ENCODE measurements at places on chromosomes 16 and 17.

DNA sequence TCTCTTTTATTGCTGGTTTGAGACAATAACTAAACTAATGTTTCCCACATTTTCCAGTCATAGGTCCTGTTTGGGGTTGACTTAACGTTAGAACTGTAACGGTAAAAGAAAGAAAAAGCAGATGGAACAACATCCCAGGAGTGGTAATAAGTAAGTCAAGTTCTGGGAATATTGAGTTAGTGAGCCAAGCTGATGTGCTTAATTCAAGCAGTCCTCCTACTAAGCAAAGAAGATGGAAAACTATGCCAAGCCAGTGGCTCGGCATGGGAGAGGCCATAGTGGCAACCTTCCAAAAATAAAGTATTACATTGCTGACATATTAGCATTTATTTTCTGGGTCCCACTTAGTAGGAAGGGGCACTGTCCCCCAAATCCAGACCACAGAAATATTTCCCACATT lies 161.7 kb upstream of the CDH5 start:
- DNase-seq, result no peak

DNA sequence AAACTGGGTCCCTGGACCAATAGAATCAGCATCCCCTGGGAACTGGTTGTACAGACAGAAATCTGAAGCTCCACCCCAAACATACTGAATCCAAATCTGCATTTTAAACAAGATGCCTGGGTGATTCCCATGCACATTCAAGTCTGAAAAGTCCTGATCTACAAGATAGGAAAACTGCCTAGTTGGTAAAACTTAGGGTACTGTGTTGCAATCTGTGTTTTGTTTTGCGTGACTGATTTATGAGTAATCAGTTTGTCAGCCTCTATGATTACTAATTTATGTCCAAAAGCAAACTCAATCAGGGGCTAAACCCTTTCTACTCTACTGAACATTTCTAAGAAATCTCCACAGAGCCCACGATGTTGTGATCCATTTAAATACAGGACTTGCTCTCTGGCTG lies 103.8 kb downstream of the YPEL2 start:
- DNase-seq, result no peak

- DNase-seq, result no peak
Observed at GRCh38 chr17:250487-251300, 69.2 kb upstream of the DOC2B start.

- DNase-seq, result no peak
Observed at GRCh38 chr17:32288615-32289014, 23.0 kb downstream of the RHBDL3 start.

DNA sequence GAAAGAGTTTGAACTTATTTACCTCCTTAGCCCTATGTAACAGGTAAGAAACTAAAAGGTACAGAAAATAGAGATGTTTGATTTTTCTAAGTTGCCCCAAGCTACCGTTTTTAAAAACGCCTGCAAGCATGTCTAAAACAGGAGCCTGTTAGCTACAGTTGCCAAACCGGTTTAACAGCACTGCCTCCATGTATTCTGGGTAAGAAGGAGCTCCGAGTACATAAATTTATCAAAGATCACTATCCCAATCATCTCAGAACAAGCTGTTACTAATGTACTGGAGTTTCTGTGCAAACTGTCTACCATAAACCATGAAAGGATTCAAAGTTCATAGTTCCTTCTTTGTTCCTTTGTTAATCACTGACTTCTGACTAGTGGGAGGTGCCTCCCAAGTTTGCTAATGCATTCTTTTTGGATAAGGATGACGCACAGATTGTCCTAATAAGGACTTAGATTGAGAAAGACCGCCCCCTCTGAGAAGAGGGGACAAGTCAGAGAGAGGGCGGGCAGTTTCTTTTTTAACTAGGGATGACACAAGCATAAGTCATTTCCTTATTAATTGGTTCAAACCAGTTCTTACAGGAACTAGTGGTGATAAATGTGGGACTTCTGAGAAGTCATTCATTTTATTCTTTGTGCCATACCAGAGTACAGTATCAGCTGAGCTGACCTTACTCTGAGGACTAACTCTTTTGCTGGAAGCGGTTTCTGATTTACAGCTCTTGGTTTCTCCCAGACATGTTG lies 55.3 kb downstream of the TUBD1 start:
- peak; percentile 99 for DNase-seq

GRCh38 chr17:52789829-52790228 lies 631.3 kb upstream of the CA10 start:
- DNase-seq, result no peak

GRCh38 chr16:55597928-55598327 lies 31.4 kb downstream of the CAPNS2 start:
- DNase-seq, result no peak

DNA sequence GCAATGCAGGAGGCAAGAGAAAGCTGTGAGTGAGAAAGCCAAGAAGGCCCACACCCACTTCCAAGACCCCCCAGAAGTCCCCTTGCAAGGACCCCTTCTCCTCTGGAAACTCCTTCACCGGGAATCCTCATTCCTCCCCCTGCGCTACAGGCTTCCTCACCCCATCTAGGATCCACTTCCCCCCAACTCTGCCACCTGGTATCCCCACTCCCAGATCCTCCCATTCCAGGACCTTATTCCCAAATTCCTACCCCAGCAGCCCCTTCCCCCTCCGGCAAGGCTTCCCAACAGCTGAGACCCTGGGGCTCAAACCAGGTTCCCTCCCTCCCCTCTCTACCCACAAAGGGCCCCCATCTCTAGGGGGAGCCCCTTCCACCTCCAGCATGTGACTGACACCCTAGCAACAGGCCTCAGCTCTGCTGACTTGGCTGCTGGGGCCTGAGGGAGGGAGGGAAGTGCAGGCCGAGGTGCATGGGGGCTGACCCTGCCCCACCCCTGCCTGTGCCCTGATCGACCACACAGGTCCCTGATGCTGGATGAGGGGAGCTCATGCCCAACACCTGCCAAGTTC lies 2.1 kb downstream of the HSF4 start:
- no peak for DNase-seq

- no peak for DNase-seq
Observed at GRCh38 chr17:79824234-79824633, 15.0 kb downstream of the CBX4 start.

DNA sequence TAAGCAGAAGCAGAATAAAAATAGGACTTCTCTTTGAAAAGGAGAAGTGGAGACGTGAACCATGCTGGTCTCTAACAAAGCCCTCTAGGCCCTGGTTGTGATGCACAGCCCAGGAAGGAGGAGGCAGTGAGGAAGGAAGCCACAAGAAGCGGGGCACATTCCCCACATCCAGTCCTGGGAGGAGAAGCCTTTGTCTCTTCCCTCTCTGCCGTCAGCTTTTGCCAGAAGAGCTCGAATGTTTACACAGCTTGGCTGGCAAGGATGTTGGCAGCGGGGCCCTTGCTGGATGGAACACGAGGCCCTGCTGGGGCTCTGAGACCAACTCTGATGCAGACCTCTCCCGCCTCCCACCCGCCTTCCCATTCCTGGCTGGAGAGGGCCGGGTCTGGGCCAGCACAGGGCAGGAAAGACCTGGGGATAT lies 91.3 kb downstream of the MAF start:
- no peak for DNase-seq

- DNase-seq, result no peak
Observed at GRCh38 chr16:80100846-80101451, 439.8 kb upstream of the DYNLRB2 start.

DNA sequence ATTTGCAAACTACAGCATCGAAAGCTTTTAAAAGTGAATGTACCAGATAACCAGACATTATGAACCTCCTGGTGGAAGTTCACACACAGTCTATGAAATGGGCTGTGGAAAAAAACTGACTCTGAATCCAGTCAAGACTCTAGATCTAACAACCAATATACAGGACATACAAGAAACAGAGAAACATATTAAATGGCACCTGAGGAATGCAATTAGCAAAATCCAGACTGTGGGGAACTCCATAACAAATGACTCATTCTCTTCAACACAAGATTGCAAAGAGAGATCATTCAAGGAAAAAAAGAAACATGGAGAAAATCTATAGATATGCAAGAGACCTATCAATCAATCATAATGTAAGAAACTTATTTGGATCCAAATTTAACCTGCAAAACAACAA lies 119.0 kb downstream of the MYO1D start:
- no peak for DNase-seq

GRCh38 chr16:1979271-1980029 lies 1.8 kb downstream of the NOXO1 start:
- DNase-seq, result no peak

DNA sequence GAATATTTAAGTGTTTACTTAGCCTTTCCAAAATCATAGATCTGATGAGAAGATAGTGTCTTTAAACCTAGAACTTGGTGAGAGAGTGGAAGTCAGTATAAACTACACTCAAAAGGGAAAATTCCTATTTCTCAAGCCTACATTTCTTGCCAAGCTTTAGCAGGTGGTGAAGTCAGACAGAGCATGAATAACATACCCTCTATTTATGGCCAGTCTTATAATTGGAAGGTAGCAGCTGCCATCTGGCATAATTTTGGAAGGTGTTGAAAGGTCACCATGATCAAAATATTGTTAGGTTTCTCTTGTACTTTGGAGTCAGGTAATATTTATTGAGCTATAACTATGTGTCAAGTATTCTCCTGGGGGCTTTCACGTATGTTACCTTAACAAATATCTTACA lies 729.3 kb upstream of the KIF2B start:
- DNase-seq, result no peak

DNA sequence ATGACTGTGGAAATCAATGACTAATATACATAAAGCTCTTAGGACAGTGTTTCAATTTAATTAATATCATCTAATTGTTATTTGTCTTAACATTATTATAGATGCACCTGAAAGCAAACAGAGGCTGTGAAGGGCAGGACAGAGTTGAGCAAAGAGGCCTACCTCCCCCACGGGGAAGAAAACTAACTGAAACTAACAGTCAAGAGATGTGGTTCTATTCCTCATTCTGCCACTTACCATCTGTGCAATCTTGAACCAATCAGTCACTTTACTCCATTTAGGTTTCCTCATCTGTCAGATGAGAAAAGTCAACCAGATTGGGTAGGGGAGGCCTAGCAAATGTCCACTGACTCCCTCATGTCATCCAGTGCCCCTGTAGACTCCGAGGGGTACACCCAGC lies 59.1 kb downstream of the C17orf67 start:
- DNase-seq, result no peak

DNA sequence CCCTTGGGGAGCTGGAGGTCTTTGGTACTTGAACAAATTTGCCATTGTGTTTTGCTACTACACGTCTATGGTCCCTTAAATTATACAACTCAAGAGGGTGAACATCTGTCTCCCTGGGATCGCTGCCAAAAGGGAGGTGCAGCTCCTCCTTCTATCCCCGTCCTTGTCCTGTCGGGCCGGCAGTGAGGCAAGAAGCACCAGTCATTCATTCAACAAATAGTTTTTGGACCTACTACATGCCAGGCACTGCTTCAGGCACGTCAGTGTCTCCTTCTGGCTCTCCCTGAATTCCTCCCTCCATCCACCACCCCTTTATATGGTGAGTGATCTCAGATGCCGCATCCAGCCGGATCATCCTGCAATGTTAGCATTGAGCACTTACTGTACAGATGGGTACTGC lies 2.2 kb upstream of the RPL38 start:
- peak; percentile 57 for DNase-seq

- DNase-seq, result no peak
Observed at GRCh38 chr16:88634994-88635670, 3.2 kb upstream of the IL17C start.

GRCh38 chr16:81175325-81175891 lies 63.1 kb upstream of the BCO1 start:
- DNase-seq, result peak; percentile 32

GRCh38 chr17:79002796-79003593 lies 6.6 kb downstream of the CANT1 start:
- no peak for DNase-seq

GRCh38 chr17:63790057-63790456 lies 16.1 kb downstream of the DDX42 start:
- DNase-seq, result no peak

GRCh38 chr16:83967091-83967490 lies 953 bp upstream of the NECAB2 start:
- DNase-seq, result no peak

DNA sequence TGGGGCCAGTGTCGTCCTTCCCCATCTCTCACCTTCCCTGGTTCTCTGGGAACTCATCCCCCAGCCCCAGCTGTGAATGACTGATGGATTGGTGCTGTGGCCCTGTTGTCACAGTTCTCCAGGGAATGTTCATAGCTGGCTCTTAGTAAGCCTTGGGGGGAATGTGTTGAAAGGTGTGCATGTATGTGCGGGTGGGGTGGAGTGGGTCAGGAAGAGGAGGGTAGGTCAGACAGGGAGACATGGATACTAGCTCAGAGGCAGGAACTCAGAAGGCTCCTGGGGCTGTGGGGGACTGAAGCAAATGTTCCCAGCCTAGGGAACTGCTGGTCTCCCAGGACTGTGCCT lies 4.3 kb downstream of the DLX4 start:
- DNase-seq, result no peak

- no peak for DNase-seq
Observed at GRCh38 chr17:37299257-37299980, 76.4 kb upstream of the C17orf78 start.

GRCh38 chr17:1899403-1900000 lies 69.7 kb downstream of the RPA1 start:
- DNase-seq, result no peak

GRCh38 chr17:65684631-65685030 lies 123.2 kb upstream of the AXIN2 start:
- DNase-seq, result no peak

DNA sequence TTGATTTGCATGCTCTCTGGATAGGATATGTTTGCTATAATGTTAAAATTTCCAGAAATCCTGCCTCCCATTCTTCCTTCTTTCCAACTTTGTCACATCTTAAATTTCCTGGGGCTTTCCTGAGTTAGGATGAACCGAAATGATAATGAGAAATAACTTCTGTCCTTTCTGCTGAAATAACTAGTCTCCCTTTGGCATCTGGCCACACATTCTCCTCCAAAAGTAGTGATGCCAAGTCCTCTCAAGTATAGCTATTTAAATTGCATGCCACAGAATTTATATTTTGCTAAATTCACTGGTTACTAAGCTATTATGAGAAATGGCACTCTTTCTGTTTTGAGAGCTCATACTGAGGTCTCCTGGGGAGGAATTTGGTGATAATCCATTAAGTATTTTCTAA lies 30.6 kb downstream of the FAM20A start:
- no peak for DNase-seq

Measured in GM04504 (cell line).